ENCODE measurements at places on chromosomes 6 and 20.
A peak's percentile ranks its signal among the peaks of the same experiment; 100 is the strongest.

DNA sequence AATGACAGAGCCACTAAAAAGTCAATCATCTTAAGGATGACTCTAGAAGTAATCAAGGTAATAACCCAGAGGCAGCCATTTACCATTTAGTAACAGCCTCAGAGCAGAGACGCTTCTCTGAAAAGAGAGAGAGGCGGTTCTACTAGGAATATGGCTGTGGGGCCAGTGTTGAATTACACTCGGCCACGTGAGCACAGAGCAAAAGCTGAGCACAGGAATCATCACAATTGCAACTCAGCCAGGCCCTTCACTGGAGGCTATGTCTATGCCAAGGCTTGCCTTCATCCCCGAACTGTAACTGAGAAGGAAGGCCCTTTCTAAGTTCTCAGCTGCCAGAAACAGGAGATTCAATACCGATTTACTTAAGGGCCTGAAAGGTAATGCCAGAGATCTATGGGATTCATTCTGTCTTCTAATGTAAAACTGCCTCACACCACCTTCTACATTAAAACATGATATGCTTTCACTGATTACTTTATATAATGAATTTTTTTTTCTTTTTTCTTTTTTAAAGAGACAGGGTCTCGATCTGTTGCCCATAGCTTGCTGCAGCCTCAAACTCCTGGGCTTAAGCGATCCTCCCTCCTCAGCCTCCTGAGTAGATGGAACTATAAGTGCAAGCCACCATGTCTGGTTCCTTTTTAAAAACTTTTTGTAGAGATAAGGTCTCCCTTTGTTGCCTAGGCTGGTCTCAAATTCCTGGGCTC, 67.6 kb downstream of the NUDT3 start:
- DNase-seq = no peak

- no peak for DNase-seq
Observed at GRCh38 chr6:127547215-127547614, 28.1 kb upstream of the MTCL3 start.

DNA sequence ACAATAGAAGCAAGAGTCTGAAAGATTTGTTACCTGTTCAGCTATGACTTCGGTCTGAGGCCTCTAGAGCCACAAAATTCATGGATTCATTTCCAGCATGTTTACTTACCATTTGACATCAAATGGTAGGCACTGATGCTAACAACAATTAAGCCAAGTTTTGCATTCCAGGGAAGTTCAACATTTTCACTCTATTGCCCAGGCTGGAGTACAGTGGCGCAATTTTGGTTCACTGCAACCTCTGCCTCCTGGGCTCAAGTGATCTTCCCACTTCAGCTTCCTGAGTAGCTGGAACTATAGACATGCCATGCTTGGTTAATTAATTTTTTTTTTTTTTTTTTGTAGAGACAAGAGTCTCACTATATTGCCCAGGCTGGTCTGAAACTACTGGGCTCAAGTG, 114.1 kb upstream of the SGK1 start:
- DNase-seq = no peak

DNA sequence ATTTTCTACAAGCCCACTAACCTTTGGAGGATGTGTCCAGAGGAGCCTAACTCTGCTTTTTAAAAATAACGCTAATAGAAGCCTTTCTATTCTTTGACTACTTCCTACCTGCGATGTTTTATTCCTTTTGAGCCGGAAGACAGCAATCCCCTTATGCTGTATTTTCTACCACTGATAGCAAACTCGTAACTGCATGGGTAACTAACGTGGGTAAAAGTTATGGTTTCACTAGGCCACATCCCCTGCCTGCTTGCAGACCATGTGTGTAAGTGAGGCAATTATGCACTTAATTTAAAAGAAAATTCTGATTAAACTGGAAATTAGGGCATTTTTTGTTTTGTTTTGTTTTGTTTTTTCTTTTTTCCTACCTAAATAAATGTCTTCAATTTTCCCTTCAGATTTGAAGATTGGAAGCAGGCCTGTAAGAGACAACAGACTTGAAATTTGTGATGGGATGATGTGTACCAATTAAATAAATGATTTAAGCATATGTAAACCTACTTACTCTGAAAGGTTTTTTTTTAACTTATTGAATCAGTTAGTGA, 931 bp downstream of the UFL1 start:
- DNase-seq = peak; percentile 8

- DNase-seq = peak; percentile 31
Observed at GRCh38 chr6:89239338-89239737, 22.2 kb upstream of the GABRR1 start.

GRCh38 chr6:50995036-50995435, 176.4 kb downstream of the TFAP2B start:
- DNase-seq = no peak

Data from HT1080 (cell line).